ENCODE measurements at places on chromosomes 2 and 18.
A peak's percentile ranks its signal among the peaks of the same experiment; 100 is the strongest.

DNA sequence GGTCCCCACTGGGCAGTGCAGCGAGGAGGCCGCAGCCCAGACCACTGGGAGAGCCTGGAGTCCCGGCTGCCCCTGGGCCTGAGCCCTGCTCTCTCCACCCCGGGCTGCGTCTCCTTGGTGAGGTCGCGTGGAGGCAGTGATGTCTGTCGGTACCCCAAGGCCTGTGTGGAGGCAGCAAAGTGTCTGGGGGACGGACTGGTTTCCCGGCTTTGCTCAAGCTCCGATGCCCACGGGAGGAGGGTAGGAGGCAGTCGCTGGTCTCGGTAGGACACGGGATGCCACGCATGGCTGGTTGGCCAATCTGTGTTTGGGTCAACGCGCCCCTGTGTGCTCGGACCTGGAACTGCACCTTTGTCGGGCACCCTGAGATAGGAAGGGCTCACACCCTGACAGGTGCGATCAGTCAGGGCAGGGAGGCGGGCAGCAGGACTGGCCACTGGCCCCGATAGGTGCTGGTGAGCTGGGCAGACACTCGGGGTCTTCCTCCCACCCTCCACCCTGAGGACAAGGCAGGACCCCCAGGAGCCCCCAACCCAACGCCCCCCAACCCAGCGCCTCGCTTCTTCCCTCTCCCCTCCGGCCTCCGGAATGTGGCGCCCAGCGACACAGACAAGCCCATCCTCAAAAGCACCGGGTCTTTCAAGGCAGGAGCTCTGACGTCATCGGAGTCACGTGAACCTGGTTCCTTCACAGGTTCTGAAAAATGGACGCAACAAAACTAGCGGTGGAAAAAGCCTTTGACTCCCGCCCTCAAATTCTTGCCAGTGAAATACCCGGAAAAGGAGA, 288.6 kb downstream of the NDUFA10 start:
- DNase-seq = no peak

DNA sequence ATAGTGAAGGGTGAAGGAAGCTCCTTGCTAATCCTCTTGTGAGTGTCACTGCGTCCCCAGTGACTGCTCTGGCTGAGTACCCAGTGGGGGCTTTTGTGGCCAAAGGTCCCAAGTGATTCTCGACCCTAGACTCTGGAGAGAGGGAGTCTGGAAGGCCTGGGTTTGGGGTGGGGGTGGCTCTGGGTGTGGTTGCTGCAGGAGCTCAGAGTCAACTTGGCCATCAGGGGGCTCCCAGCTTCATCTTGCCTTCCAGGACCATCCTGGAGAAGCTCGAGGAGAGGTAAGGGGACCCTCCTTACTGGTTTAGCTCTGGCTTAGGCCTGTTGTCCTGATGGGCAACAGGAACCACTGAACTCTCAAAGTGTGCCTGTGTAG, 592 bp downstream of the PSD4 start:
- no peak for DNase-seq

GRCh38 chr2:10185046-10185445, 62.5 kb downstream of the RRM2 start:
- peak; percentile 26 for DNase-seq

- DNase-seq = no peak
These were observed 16.5 kb downstream of the SPATA3 start for GRCh38 chr2:231012463-231012862.

DNA sequence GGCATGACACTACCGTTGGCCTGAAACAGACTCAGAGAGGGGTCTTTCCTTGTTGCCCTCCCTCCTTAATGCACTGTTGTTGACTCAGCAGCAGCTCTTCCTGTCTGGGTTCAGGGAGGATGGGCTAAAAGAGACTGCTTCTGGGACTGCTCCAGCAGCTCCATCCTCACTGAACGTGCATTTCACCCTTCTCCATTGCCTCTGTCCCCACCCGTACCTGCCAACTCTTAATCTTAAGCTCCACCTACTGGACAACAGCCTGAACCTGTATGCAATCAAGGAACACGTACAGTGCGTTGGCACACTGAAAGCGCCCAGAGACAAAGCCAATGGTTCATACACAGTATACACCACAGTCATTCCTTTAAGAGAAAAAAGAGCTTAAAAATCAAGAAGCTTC, 230.8 kb upstream of the RAB6C start:
- DNase-seq = no peak

GRCh38 chr2:151976945-151977353, 121.9 kb downstream of the CACNB4 start:
- DNase-seq = no peak

GRCh38 chr2:170733798-170734600, 18.9 kb downstream of the SP5 start:
- no peak for DNase-seq

DNA sequence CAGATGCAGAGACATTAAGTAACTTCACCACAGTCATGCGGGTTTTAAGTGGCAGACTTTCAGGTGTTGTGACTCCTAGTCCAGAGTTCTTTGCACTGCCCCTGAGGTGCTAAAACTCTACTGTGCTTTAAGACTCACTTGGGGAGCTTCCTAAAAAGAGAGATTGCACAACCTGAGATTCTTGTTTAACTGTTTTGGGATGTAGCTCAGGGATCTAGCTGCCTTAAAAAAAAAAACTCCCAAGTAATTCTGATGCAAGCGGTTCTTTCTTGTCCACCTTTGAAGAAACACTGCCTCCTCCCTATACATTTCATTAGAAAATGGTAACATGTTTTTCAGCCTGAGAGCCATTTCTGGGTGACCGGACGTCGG, 13.0 kb downstream of the IL37 start:
- DNase-seq = no peak

DNA sequence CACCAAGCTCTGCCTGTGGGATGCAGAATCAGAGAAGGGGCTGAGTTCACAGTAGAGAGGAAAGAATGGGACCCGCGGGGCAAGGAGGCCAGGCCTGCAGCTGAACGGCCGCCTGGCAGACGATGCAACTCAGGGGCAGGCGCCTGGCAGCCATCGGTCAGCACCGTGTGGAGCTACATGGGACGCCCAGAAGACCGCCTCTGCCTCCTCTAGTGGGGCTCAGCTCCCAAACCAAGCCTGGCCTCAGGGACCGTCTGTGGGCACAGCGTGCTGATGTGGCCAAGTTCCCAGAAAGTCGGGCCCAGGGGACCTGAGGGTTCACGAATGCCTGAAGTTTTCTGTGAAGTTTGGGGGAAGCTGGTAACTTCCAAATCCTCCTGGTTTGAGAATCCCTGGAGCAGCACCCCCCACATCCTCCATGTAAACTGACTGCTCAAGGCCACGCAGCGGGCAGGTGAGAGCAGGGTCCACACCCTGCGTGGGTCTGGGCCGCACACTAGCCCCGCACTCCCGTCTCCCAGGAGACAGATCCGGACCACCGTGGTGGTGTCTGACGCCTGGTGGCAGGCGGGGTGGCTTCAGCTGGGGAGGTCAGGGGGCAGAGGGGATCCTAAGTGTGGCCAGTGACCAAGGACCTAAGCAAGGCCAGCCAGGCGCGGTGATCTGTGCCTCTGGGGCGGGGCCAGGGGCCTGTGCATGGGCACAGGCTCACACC, 14.6 kb downstream of the SNORC start:
- no peak for DNase-seq

DNA sequence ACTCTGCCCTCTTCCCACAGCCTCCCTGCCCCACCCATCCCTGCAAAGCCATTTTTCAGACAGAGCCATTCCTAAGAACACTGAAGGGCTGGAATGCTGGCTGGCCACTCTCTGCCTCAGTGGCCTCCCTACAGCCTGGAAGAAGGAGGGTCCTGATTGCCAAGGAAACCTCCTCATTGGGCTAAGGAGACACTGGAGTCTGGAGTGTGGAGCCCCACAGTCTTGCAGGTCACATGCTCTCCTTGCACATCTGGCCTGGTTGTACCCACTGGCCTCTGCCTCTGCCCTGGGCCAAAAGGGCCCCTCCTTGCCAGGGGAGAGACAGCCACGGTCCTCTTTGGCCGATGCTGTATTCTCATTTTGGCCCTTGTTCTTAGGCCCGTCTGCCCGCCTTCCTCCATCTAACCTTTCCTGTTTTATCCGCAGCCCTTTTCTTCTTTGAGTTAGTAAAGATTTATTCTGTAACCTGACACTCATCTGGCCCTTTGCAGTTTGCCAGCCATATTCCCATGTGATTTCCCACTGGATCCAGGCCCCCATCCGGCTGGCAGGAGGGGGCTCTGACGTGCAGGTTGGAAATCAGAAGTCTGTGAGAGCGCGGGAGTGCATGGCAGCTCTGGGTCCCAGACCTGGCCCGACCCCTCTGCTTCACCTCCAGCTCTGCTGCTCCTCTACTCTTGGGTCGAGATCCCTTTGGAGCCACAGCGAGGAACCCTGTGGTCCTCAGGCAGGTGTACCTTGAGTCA, 11.0 kb upstream of the CATIP start:
- DNase-seq = no peak

DNA sequence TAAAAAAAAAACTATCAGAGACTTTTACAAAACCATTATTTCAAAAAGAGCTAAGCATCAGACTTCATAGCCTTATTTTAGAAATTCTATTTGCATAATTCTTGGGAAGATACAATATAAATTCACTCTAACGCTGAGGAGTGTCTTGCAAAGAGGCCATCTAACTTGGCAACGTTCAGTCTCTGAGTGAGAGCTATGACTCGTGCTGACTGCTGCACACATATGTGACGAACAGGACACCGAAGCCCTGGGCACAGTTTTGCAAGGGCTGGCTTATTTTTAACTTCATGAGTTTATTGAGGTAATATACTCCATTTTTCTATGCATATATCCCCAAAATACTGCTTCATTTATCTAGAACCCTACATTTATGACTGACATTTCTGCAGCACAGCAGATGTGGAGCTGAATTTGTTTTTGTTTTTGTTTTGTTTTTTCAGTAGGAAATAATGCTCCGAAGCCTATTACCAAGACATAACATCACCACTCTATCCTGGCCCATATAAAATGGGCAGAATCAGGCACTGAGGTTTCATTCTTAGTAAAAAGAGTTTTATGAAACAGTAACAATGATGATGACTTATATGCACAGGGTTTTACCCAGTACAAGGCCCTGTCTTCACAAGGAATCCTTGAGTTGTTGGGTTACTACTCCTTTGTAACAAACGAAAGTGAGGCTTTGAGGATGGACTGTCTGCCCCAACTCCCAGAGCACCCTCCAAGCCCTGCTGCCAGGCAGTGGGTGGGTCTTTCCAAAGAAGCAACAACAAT, 68.3 kb downstream of the CRACDL start:
- DNase-seq = no peak

Data from occipital lobe (tissue), 3 donors.